Activated T-cell treated with anti-CD3 and anti-CD28 coated beads for 24 hours (primary cell): ENCODE measurements at places on chromosomes 7 and 10.

DNA sequence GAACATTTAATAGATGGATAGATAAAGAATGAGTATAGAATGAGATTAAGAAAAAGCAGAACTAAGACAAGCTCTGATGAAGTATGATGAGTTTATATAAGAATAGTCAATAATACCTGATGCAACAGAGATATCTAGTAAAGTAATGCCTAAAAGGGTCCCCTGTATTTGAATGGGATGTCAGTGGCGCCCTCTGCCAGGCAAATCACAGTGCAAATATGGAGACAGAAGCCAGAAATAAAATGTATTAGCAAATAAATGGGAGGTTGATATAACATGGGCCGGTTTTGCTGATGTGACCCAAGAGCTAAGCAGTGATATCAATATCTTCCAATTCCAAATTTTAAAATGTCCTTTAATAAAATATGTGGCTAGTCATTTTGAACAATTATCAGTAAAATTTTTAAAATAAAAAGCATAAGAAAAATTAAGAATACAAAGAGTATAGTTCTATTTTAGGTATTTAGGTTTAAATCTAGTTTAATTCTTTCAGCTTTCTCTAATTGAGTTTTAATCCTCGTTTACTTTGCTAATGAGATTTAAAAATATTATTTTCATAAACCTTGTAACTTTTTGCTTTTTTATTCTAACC, 62.6 kb downstream of the ADK start:
- no peak for DNase-seq

- no peak for DNase-seq
Measured at GRCh38 chr7:2049111-2049781, 183.5 kb downstream of the MAD1L1 start.

DNA sequence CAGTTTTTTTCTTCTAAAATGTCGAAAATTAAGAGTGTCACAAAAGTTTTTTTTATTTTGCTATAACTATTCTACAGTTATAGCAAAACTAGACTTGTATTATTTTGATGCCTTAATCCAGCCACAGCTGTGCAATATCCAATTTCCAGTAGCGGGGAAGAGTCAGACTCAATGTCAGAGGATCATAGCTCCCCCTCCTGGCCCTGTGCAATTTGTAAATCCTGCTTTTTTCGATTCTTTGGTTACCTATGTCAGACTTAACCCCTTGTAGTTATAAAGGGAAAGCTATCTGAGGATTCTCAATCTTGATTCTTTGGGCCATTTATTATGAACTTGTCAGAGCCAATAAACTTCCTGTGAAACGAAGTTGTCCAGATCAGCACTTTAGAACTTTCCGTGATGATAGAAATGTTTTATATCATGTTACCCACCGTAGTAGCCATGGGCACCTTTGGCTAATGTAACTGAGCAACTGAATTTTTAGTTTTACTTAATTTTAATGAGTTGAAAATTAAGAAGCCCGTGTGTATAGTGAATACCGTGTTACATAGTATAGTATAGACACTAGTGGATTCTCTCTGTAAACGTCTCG, 87.7 kb upstream of the PRKCQ start:
- no peak for DNase-seq

- no peak for DNase-seq
Measured at GRCh38 chr7:69906283-69906995, 308.2 kb downstream of the AUTS2 start.

GRCh38 chr10:51744235-51745000, 45.0 kb upstream of the CSTF2T start:
- DNase-seq: no peak

- DNase-seq: no peak
Measured at GRCh38 chr7:49840751-49841405, 67.4 kb downstream of the VWC2 start.

GRCh38 chr10:110859973-110860376, 11.8 kb upstream of the PDCD4 start:
- no peak for DNase-seq

- no peak for DNase-seq
Measured at GRCh38 chr7:158532093-158532627, 55.5 kb downstream of the PTPRN2 start.

DNA sequence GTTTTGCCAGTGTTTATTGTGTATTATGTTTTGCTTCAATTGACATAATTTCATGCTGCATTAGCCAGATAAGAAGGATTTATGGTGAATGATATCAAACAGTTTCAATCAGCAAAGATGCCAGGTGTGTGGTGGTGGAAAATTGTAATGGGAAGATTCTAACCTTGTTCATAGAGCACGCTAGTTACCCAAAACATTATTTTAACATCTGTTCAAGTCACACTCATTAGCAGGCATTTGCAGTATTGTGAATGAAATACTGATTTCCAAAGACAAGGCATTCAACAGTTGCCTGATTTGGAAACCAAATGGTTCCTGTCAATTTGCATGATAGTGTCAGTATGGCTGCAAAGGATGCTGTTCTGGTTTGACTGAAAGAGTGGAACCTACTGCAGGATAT, 129.7 kb downstream of the EPC1 start:
- no peak for DNase-seq

DNA sequence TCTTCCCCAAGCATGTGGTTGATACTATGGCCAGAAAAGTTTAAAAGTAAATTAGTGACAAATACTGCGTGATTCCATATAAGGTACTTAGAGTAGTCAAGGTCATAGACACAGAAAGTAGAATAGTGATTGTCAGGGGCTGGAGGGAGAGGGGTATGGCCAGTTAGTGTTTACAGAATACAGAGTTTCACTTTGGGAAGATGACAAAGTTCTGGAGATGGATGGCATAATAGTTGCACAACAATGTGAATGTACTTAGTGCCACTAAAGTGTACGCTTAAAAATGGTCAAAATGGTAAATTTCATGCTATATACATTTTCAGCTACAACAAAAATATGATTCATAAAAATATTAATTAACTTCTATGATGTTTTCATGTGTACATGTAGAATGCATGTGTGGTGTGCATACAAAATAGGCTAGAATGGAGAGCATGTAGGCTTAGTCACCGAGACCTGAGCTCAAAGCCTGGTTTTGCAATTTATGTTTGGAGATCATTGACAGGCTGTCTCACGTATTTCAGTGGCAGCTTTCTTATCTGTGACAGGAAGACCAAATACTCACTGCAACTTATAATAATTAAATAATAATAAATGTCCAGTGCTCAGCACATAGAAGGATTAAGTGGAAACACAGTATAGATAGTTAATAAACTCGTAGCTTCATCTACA, 625.6 kb downstream of the SUGCT start:
- no peak for DNase-seq

DNA sequence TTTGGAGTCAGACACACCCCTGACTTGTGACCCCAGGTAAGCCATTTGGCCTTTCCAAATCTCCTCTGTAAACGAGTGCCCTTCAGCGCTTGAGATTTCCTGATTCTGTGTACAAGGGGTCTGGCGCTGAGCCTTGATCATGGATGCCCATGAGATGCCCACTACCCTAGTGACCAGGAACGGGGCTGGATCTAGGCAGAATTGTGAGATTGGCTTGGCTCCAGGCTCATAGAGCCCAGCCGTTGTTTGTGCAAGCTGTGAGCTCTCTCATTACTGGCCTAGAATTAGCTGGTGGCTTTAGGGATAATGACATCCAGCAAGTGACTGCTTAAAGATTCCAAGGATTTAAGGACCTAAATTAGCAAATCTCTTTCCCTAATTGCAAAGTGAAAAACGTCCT, 84.9 kb downstream of the CAMK1D start:
- no peak for DNase-seq

GRCh38 chr7:46764100-46764936, 817.6 kb downstream of the TNS3 start:
- no peak for DNase-seq

DNA sequence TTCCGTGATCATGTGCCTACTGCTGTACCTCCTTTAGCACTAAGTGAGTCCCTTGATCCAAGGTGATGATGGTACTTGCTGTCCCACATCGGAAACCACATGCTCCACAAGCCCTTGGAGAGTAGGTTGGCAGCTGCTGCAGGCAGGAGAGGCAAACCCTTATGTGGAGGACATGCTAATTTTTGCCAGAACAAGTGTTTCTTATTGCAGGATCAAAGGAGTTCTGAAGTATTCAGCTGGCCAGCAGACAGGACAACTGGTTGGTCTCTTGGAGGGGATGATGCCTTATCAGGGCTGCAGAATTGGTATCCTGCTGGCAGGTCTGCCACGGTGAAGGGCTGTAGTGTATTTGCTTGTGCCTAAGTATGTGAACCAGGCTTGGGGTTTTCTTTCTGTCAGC, 36.8 kb downstream of the NACAD start:
- no peak for DNase-seq

DNA sequence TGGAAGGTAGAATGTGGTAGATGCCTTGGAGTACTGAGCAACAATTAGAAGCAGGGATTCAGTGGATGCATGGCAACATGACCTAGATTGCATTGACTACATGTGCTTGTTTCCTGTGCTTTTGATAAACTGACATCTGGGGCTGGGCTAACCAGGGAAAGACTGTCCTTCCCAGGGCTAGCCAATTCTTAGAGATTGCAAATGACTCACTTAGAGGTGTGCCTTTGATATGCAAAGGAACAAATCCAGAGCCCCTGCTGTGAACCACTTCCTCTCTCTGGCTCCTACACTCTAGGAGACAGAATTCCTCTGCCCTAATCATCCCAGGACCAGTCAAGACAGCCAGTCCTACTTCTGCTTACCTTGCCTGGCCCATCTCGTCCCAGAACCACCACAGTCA, 651.5 kb downstream of the LRMDA start:
- DNase-seq: no peak

GRCh38 chr7:134891262-134891695, 95.0 kb upstream of the AGBL3 start:
- DNase-seq: no peak

GRCh38 chr7:39979406-39980073, 29.5 kb downstream of the CDK13 start:
- DNase-seq: no peak

DNA sequence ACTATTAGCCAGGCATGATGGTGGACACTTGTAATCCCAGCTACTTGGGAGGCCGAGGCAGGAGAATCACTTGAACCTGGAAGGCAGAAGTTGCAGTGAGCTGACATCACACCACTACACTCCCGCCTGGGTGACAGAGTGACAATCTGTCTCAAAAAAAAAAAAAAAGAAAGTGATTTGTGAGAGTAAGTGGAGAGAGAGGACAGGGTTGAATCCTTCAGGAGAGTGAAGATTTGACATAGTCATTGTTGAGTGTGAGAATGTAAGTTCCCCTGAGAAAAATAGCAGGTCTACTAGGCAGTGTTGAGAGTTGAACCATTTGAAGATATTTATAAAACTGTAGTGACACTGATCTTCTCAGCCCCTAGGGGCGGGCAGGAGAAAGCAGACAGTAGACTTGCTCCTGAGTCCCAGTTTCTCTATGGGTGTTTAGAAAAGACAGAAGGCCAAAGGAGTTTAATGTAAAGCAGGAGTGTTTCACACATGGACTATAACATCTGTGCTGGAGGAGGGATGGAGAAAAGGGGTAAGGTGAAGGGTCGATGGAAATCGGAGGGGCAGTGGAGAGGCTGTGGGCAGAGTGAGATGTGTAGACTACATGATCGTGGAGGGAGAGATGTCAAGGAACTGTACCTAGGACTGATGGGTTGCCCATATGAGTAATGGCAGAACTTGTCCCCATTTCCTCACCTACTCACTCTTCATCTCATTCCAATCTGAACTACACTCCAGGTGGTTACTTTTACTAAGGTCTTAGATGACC, 13.7 kb upstream of the LAMB4 start:
- DNase-seq: no peak

GRCh38 chr10:71233482-71233892, 21.1 kb downstream of the UNC5B start:
- no peak for DNase-seq

DNA sequence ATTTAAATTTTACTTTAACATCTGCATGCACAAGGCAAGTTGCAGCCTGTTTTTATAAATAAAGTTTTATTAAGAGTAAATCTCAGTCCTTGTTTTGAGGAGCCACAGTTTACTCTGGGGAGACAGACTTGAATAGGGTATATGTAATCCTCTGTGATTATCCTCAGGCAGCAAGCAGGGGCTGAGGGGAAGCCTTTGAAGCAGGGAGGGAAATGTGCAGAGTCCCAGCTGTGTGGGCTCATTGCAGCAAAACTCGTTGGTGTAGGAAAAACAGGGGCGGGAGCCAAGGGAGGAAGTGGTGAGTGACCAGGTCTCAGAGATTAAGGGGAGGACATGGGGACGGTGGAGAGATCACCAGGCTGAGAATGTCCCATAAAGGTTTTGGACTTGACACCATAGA, 34.3 kb upstream of the SMC3 start:
- DNase-seq: no peak

DNA sequence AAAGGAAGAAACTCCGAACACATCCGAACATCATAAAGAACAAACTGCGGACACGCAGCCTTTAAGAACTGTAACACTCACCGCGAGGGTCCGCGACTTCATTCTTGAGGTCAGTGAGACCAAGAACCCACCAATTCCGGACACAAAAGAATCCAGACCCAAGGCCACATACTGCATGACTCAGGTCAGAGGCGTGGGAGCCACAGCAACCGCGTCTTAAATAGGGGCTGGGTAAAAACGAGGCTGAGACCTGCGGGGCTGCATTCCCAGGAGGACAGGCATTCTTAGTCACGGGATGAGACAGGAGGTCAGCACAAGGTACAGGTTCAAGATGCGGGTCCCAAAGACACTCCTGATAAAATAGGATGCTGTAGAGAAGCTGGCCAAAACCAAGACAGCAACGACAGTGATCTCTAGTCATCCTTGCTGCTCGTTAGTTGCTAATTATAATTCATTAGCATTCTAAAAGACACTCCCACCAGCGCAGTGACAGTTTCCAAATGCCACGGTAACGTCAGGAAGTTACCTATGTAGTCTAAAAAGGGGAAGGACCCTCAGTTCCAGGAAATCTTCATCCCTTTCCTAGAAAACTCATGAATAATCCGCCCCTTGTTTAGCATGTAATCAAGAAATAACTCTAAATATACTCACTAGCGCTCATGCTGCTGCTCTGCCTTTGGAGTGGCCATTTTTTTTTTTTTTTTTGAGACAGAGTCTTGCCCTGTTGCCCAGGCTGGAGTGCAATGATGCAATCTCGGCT, 19.3 kb downstream of the AP5Z1 start:
- DNase-seq: no peak

GRCh38 chr7:65979583-65980477, 2.2 kb downstream of the GUSB start:
- no peak for DNase-seq

GRCh38 chr7:70360557-70360956, 762.3 kb downstream of the AUTS2 start:
- no peak for DNase-seq

- no peak for DNase-seq
Measured at GRCh38 chr7:128112018-128112780, 81.0 kb upstream of the LRRC4 start.
